Myocyte (in vitro differentiated cells): ENCODE measurements at places on chromosomes 5 and 9.

DNA sequence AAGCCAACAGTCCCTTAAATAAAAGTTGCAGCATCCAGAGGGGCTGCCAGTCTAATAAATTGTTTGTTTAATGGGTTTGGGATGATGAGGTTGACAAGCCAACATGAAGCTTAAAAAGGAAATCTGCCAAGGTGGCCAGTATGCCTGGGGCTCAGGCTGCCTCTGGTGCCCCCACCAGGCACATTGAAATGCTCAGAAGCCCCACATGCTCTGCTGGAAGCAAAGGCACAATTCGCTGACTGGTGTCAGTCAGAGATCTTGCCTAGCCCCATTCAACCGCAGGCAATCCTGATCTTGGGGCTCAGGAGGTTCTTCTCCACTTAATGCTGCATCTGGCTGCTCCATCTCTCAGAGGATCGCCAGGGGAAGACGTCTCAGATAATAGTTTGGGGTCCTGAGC lies 44.2 kb upstream of the TCERG1 start:
- no peak for DNase-seq

- no peak for DNase-seq
These were observed 92.2 kb upstream of the SLC30A5 start for GRCh38 chr5:69001627-69002026.

DNA sequence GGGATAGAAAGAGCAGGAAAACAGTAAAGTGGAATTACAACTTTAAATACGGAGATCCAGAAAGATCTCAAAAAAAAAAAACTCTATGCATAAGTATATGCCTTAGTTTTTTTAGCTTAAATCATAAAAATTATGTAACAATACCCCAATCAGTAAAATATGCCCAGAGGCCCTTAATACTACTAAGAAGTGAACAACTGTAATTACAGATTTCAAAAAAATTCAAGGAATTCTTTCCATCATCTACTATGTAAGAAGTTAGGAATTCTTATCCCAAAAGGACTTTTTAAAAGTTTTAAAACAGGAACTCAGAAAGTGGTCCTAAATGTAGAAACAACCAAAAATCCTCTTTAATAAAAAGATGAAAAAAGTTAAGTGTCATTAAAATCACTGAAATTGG lies 111.3 kb downstream of the SSBP2 start:
- DNase-seq: no peak

GRCh38 chr5:10264604-10265003 lies 14.5 kb downstream of the CCT5 start:
- DNase-seq: no peak
